ENCODE measurements at places on chromosomes 4 and X. TPM values are rescaled to one million over a fixed set of nuclear protein-coding genes. Genes with fewer than 3 reads are reported as not detected.

Gene TCEAL2
- 0.12 TPM for polyA plus RNA-seq

Gene SYTL5
- 0.84 TPM for polyA plus RNA-seq

Gene USP51
- polyA plus RNA-seq = 0.70 TPM

Gene SSX4B
- not detected for polyA plus RNA-seq

DNA sequence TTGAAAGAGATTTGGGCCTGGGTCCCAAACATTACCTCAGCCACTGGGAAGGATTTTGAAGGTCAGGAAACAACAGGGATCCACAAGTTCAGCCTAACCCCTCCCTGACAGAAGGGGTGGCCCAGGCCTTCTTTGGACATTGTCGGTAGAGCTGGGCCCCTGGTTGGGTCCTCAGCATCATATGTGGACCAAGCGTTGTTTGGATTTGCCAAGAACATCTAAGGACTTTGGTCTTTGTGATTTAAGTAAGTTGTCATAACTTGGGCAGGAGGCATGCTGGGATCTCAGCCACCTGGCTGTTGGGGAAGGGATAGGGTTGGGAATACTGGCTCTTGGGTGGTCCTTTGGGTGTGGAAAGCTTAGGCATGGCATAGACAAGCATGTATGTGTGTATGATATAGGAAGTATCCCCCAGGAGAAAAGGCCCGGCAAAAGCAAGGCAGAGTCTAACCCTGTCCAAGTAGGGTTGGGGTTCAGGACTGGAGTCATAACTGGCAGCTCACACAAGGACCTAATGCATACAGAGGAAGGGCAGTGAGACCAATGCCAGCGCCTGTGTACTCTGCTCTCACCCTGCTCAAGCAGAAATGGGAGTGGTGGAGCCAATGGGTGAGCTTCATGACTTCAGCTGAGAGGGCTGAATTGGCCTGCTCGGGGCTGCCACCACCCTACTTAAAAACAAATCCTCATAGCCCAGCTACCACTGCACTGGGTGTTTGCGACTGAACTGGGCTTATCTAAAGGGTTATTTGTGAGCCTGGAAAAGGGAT lies 102.8 kb downstream of the RTL5 start:
- H3K4me3 ChIP-seq = no peak overlapping the region
- peaks cover 33% of the 10 kb centered on the region for H3K4me1 ChIP-seq
- H3K27me3 ChIP-seq = 0 out of 2 replicates have a peak, but pooled peaks cover 9% of the 10 kb centered on the region
- H3K27ac ChIP-seq = peak overlapping the region; percentile 78

DNA sequence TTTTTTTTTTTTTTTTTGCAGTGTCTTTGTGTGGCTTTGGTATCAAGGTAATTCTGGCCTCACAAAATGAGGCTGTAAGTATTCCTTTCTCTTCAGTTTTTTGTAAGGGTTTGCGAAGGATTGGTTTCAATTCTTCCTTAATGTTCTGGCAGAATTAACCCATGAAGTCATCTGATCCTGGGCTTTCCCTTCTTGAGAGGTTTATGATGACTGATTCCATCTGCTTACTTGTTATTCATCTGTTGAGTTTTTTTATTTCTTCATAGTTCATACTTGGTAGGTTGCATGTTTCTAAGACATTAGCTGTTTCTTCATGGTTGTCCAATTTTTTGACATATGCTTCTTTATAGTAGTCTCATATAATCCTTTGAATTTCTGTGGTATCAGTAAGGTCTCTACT lies 181.4 kb upstream of the PDE5A start:
- no peak overlapping the region for H3K27ac ChIP-seq
- H3K36me3 ChIP-seq = no peaks in the 10 kb centered on the region
- H3K4me3 ChIP-seq = no peak overlapping the region
- H3K27me3 ChIP-seq = no peaks in the 10 kb centered on the region
- DNase-seq = no peak

GRCh38 chr4:83542225-83542624 lies 6.3 kb downstream of the GPAT3 start:
- H3K36me3 ChIP-seq = no peaks in the 10 kb centered on the region
- no peak overlapping the region for H3K27ac ChIP-seq
- no peaks in the 10 kb centered on the region for H3K27me3 ChIP-seq
- no peak overlapping the region for H3K4me3 ChIP-seq

Gene MTMR8
- 0.21 TPM for polyA plus RNA-seq

GRCh38 chr4:109214622-109215301 lies 87.7 kb downstream of the COL25A1 start:
- no peaks in the 10 kb centered on the region for H3K36me3 ChIP-seq
- no peak for DNase-seq
- no peaks in the 10 kb centered on the region for H3K4me1 ChIP-seq
- H3K4me3 ChIP-seq = no peak overlapping the region
- H3K27me3 ChIP-seq = 0 out of 2 replicates have a peak, but pooled peaks cover 4% of the 10 kb centered on the region

DNA sequence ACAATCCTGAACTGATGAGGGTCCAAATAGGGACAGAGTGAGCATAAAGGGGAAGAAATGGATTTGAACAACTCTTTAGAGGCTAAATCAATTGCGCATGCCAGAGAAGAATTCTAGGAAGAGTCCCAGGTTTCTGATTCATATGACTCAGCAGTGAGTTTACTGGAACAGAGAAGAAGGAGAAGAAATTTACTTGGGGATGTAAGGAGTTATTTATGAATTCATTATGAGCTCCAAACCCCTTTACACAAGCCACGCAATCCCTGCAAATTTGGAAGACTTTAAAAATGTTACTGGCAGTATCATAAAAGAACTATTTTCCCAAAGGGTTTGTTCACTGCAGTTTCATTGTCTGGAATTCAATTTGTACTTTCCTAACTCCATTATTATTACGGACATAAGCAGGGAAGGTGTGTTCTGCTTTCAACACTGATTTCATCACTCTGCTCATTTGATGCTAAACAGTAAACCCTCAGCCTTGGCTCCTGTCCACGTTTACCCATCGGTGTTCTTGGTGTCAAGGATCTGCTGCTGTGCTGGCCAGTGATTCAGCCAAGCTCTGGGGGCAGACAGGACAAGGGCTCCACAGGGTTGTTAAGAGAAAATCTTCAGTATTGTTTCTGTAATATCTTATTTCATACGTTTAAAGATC lies 273.7 kb downstream of the HNRNPD start:
- no peaks in the 10 kb centered on the region for H3K27me3 ChIP-seq
- H3K36me3 ChIP-seq = no peaks in the 10 kb centered on the region
- no peak for DNase-seq
- H3K27ac ChIP-seq = no peak overlapping the region

DNA sequence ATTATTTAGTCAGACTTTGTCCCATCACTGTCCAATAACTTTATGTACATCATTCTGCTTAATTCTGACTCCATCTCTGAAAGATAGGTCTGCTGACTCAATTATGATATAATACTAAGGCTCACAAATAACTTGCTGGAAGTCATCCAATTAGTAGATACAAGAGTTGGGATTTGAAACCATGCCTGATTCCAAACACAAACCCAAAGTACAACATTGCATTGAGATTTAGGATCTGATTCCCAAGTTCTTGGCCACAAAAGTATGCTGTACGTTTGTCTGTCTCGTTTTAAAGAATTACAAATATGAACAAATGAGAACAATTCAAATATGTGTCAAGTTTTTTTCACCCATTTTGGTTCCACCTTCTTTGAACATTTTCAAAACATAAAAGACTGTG lies 108.8 kb downstream of the AMELX start:
- H3K27me3 ChIP-seq = no peaks in the 10 kb centered on the region
- no peak overlapping the region for H3K4me3 ChIP-seq

Gene WDFY3
- 13.8 TPM for polyA plus RNA-seq

- H3K27me3 ChIP-seq = no peaks in the 10 kb centered on the region
- no peak for DNase-seq
- H3K36me3 ChIP-seq = peaks cover 48% of the 10 kb centered on the region
These were observed 71.1 kb downstream of the CLOCK start for GRCh38 chr4:55475394-55476243.

Gene XK
- polyA plus RNA-seq = not detected
